A549 treated with ZK216348 at 1 μM for 4 hours (cell line): ENCODE measurements at places on chromosomes 1 and 21. TPM values are rescaled to one million over a fixed set of nuclear protein-coding genes. Genes with fewer than 3 reads are reported as not detected.

SH2D1B gene
- 0.08 to 0.18 TPM (median 0.09 TPM) in 5 replicates for total RNA-seq

KRTAP13-2 gene
- total RNA-seq: not detected in 5 replicates

FGR gene
- 0.07 TPM in 1 of 5 replicates, not detected in the others for total RNA-seq

KRTAP12-2 gene
- total RNA-seq: not detected in 5 replicates

GLIS1 gene
- 0.08 TPM in 1 of 5 replicates, not detected in the others for total RNA-seq

NR1I3 gene
- total RNA-seq: not detected in 5 replicates

KIAA1614 gene
- total RNA-seq: 0.15 to 1.2 TPM (median 0.63 TPM) in 5 replicates

MX2 gene
- not detected in 5 replicates for total RNA-seq

BCL2L15 gene
- 0.64 to 2.0 TPM (median 0.86 TPM) in 5 replicates for total RNA-seq

ERG gene
- total RNA-seq: not detected in 5 replicates

NIPAL3 gene
- total RNA-seq: 6.0 to 9.4 TPM (median 7.2 TPM) in 5 replicates

PBX1 gene
- 14.6 to 21.7 TPM (median 19.1 TPM) in 5 replicates for total RNA-seq

TRIM58 gene
- total RNA-seq: not detected in 5 replicates

AADACL3 gene
- total RNA-seq: not detected in 5 replicates

OR2M3 gene
- total RNA-seq: not detected in 5 replicates

PRKCZ gene
- 7.0 to 11.7 TPM (median 10.3 TPM) in 5 replicates for total RNA-seq

CCDC17 gene
- 0.19 to 0.45 TPM (median 0.28 TPM) in 5 replicates for total RNA-seq

CTH gene
- total RNA-seq: 1.2 to 2.2 TPM (median 1.4 TPM) in 5 replicates

LRRC71 gene
- total RNA-seq: 0.12 to 0.24 TPM (median 0.15 TPM) in 5 replicates

PDC gene
- not detected in 5 replicates for total RNA-seq

SPATA46 gene
- total RNA-seq: not detected in 5 replicates

FTCD gene
- not detected in 5 replicates for total RNA-seq

PAQR6 gene
- total RNA-seq: 2.9 to 5.5 TPM (median 3.4 TPM) in 5 replicates

SF3B4 gene
- total RNA-seq: 127 to 142 TPM (median 131 TPM) in 5 replicates

DDR2 gene
- 0.31 to 0.68 TPM (median 0.47 TPM) in 5 replicates for total RNA-seq

HPDL gene
- total RNA-seq: 2.5 to 4.9 TPM (median 4.3 TPM) in 5 replicates

DYNLT4 gene
- 0.69 to 0.99 TPM (median 0.81 TPM) in 3 of 5 replicates, not detected in the others for total RNA-seq

CSF3R gene
- total RNA-seq: not detected in 5 replicates

DMBX1 gene
- total RNA-seq: 0.51 to 1.2 TPM (median 0.99 TPM) in 5 replicates

IFNAR1 gene
- 13.7 to 23.8 TPM (median 16.1 TPM) in 5 replicates for total RNA-seq

FCRL2 gene
- not detected in 5 replicates for total RNA-seq

KCNQ4 gene
- total RNA-seq: 0.19 to 0.33 TPM (median 0.25 TPM) in 5 replicates

PYHIN1 gene
- not detected in 5 replicates for total RNA-seq

ARL8A gene
- 43.2 to 55.8 TPM (median 50.6 TPM) in 5 replicates for total RNA-seq

RBP7 gene
- 4.5 to 11.2 TPM (median 5.1 TPM) in 5 replicates for total RNA-seq

INSRR gene
- not detected in 5 replicates for total RNA-seq

ZNF695 gene
- 2.1 to 3.4 TPM (median 2.7 TPM) in 5 replicates for total RNA-seq

AUNIP gene
- total RNA-seq: 7.1 to 10.4 TPM (median 8.3 TPM) in 5 replicates

SNX7 gene
- 20.5 to 43.0 TPM (median 24.6 TPM) in 5 replicates for total RNA-seq

NKAIN1 gene
- 1.0 to 1.8 TPM (median 1.3 TPM) in 5 replicates for total RNA-seq

TAS1R1 gene
- total RNA-seq: not detected in 5 replicates

EPHA2 gene
- 77.4 to 149 TPM (median 141 TPM) in 5 replicates for total RNA-seq

KRTAP19-4 gene
- total RNA-seq: not detected in 5 replicates

FDPS gene
- total RNA-seq: 159 to 192 TPM (median 173 TPM) in 5 replicates

BRDT gene
- not detected in 5 replicates for total RNA-seq
